GM04503 (cell line): ENCODE measurements at places on chromosomes 5 and 9.
A peak's percentile ranks its signal among the peaks of the same experiment; 100 is the strongest.

GRCh38 chr5:103582364-103582763, 19.8 kb upstream of the NUDT12 start:
- peak; percentile 10 for DNase-seq

GRCh38 chr5:73441378-73441777, 7.2 kb downstream of the FOXD1 start:
- no peak for DNase-seq

GRCh38 chr5:143179126-143179740, 224.3 kb downstream of the NR3C1 start:
- DNase-seq = no peak

GRCh38 chr5:131242728-131243255, 21.1 kb upstream of the CDC42SE2 start:
- DNase-seq = peak; percentile 77

GRCh38 chr5:43300112-43300511, 13.1 kb downstream of the HMGCS1 start:
- no peak for DNase-seq

DNA sequence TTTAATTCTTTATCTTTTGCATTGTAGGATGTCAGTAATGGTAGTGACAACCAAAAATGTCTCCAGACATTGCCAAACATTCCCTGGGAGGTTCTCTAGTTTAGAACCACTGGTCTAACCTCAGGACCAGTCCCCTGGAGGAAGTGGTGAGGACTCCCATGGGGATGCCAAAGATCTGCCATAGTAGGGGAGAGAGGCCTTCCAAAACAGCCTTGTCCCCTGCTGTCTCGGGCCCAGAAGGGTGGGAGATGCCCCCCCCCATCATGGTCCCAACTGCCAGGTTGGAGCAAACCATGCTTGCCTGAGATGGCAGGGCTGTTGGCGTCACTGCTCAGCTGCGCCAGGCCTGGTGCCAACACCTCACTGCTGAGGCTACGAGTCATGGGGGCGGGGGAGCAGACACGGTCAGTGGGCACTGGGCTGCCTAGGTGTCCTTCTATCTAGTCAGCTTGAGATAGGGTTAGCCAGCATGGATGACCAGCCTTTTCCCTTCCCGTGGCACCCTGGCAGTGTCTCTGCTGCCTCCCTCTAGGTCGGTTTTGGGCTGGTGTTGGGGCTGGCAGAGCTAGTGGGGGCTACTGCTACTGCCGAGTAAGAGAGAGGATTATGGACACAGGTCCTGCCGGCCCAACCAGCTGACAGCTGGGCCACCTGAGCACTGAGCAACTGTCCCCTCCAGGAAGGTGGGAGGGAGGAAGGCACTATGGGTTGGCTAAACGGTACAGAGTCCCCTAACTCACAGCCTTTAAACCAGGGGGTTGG, 8.3 kb upstream of the CXXC5 start:
- DNase-seq = no peak

- no peak for DNase-seq
These were observed 15.8 kb downstream of the DNAJA1 start for GRCh38 chr9:33040792-33041431.

DNA sequence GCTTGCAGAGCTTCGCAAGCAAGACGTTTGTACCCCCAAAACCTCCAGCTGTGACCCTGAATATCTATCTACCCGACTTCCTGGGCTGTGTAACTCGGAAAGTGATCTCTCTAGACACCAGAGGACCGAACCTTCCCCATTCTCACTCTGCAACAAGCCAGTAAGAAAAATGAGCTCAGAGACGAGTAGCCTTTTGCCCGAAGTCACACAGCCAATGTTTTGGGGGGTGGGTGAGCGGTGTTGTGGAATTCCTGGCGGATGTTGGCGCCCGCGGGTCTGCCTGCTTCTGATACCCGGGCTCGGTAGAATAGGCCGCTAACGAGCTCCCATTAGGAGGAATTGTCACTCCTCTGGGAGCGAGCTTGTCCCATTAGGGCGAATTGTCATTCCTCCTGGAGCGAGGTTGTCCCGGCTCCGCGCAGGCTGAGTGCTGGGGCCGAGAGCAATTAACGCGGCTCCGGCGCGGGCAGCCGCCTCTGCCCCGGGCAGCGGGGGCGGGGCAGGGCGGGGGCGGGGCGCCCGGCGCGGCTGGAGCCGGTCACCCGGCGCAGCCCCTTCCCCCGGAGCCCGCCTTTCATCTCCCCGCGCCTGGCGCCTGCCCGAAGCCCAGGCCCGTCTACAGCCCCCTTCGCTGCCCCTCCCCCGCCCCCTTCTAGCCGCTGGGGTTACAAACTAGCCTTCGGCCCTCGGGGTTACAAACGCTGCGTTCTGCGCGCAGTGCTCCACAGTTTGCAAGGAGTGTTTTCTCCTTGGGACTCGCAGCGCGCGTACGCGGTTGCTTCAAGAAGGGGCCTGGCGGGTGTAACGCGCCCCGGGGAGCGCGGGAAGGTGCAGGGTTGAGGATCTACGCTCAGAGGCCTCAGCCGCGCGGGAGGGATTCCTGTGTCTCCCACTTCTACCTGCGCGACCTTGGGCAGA, 3.5 kb upstream of the MSX2 start:
- no peak for DNase-seq

DNA sequence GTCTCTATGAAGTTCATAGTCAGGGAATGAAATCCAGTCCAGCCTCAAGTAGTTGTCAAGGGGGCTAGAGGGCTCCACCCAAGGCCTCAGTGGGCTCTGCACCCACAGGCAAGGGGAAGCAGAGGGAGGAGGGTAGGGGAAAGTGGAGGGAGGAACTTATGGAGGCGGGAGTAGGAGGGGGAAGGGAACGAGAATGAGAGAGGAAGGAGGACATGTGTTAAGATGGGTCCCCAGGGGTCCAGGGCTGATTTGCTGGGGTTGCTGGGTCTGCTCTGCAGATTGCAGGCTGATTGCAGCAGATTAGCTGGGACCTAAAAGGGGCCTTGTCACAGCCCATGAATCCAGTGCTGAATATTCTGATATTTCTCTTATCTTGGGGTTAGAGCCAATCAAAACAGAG, 166.9 kb upstream of the IL12B start:
- DNase-seq = no peak

GRCh38 chr5:77960305-77960704, 184.2 kb upstream of the TBCA start:
- DNase-seq = no peak

GRCh38 chr9:75851917-75852316, 38.6 kb upstream of the PCSK5 start:
- DNase-seq = no peak

DNA sequence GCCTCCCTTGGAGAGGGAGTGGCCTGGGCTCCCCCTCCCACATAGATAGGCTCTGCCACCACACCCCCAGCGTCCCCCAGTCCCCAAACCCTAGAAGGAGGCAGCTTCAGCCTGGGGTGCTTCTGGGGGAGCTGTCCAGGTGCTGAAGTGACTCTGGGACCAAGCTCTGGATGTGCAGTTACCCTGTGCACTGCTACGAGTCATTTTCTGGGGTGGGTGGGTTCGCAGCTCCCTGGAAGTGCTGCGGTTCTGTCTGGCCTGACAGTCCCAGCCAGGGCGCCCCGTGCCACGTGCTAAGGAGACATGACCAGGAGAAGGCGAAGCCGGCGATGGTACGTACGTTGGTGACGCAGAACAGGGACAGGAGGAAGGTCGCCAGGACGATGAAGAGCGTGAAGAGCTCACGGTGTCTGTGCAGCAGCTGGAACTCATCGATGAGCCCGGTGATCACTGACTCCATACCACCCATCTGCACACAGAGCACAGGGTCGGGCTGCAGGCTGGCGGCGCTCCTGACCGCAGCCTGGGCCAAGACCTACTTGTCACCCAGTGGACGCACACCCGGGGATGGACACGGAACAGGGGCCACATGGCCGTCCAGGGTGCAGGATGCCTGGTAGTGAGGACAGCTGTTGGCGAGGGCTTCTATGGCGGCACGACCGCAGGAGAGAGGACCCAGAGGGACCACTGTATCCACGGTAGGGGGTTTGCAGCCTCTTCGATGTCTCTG, 35.7 kb downstream of the SLC6A3 start:
- DNase-seq = no peak

DNA sequence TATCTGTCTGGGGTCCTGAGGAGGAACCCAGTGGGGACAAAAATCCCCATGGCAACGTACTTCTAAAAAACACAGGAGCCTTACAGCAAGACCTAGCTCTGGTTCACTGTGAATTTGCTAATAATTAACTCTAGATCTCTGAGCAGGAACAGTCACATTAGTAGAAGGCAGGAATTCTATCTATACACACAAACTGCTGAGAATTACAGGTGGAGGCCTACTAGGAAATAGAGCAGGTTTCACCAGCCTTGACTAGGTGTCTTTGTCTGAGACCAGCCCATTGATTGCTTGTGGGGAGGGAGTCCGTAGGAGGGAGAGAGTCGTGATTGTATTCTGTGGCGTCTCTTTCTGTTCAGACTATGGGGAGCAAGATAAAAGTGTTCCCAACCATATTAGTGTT, 44.8 kb downstream of the PRLR start:
- no peak for DNase-seq

DNA sequence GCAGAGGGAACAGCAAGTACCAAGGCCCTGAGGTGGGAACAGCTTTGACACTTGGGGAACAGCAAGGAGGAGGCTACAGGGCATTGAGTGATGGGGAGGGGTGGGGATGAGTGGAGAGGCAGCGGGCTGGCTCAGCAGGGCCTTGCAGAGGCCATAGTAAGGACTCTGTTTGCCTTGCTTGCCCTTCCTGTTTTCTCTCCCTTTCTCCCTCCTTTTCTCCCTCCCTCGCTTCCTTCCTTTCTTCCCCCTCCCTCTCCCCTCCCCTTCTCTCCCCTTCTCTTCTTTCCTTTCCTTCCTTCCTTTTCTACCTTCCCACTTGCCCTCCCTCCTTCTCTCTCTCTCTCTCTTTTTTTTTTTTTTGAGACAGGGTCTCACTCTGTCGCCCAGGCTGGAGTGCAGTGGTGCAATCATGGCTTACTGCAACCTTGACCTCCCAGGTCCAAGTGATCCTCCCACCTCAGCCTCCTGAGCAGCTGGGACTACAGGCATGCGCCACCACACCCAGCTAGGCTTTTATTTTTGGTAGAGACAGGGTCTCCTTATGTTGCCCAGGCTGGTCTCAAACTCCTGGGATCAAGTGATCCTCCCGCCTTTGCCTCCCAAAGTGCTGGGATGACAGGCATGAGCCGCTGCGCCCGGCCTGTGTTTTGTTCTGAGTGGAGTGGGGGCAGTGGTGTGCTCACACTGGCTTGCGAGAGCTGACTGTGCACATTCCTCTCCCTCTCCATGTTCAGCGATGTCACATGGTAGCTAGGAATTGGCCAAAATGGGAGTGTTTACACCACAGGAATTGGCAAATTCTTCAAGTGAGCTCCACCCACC, 17.1 kb downstream of the IER5L start:
- DNase-seq = peak; percentile 83

- no peak for DNase-seq
These were observed 193.5 kb downstream of the RFK start for GRCh38 chr9:76200745-76201144.

- DNase-seq = no peak
These were observed 215.2 kb downstream of the CRB2 start for GRCh38 chr9:123571240-123571639.

- DNase-seq = no peak
These were observed 170.2 kb upstream of the POU5F2 start for GRCh38 chr5:93911609-93912008.

DNA sequence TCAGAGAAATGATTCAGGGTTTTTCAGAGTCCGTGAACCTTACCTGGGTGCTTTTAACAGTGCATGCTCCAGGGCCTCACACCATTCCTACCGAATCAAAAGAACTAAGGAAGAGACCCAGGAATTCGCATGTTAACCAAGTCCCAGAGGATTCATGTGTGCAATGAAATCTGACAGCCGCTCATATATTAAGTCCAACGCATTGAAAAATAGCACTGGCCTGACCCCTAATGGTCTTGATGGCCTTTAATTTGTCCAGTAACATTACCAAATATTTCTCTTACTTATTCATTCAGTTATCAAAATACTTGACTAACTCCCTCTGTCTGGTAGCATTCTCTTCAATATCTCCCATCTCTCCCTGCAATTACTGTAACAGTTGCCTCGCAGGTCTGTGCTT, 55.0 kb upstream of the MARCHF11 start:
- no peak for DNase-seq

DNA sequence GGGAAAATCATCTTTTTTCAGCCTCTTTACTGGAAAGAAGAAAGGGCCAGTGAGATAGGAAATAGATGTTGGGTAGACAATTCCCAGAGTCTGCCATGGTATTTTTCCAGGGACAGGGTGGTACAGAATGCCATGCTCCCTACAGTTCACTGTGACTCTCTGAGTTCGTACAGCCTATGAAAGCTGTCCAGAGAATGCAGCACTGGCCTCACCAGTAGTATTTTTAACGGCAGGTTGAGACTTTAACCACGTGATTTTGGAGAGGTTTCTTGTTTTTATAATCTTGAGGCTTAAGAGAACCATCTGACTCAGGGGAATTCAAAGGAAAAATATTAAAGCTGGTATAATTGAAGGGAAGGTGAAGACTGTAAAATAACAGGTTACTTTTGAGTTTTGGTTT, 10.1 kb upstream of the ZNF474 start:
- DNase-seq = no peak
